Ascending aorta (tissue), 2 donors: ENCODE measurements at places on chromosomes 5 and 9.
A peak's percentile ranks its signal among the peaks of the same experiment; 100 is the strongest.

DNA sequence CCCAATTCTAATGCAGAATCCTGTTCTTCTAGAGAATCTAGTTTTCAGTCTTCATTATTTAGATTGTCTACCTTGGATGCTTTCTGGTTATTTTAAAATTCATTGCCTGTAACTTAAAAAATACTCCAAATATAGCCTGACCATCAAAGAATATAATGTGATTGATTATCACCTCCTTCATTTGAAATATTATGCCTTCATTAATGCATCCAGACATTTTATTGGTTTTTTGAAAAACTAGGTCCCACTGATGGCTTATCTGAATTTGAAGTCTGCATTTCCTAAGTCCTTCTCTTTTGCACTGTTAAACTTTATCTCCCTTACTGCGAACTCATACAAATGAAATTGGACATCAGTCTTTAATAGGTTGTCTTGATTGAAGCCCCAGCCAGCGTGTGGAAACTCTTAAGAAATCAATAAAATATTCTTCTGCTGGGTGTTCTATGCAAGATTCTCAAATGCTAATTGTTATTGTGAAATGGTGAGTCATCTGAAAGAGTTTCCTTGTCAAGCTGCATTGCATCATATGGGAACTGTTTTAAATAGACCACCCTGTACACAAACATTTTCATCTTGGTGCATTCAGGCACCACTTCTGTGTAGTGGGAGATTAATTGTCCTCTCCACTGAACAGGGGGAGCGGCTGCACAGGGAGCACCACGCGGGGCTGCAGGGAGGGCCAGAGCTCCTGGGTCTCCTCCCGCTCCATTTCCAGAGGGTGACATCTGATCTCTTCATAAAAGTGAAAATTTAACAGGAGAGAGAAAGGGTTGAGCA is 92.3 kb upstream of the FANCC start:
- DNase-seq: no peak

GRCh38 chr5:16934123-16934522 is 2.0 kb downstream of the MYO10 start:
- DNase-seq: peak; percentile 66

- no peak for DNase-seq
Measured at GRCh38 chr9:9924376-9924775, 688.4 kb downstream of the PTPRD start.

DNA sequence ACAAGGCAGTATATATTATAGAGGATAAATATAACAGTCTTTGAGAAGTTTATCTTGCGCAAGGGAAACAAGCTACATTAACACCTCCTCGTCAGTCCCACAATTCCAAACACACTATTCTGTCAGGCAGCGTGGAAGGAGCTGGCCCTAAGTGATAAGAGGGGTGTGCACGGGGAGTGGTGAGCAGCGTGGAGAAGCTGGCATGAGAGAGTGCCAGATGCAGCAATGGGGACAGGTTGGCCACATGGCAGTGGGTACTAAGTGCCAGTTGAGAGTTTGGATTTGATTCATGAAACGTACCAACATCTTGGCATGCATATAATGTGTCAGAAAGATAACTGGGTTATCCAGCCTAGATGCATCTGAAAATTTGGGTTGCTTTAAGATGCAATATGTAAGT is 460.2 kb downstream of the ICE1 start:
- DNase-seq: no peak

GRCh38 chr9:124303762-124304161 is 46.0 kb downstream of the NEK6 start:
- DNase-seq: no peak

DNA sequence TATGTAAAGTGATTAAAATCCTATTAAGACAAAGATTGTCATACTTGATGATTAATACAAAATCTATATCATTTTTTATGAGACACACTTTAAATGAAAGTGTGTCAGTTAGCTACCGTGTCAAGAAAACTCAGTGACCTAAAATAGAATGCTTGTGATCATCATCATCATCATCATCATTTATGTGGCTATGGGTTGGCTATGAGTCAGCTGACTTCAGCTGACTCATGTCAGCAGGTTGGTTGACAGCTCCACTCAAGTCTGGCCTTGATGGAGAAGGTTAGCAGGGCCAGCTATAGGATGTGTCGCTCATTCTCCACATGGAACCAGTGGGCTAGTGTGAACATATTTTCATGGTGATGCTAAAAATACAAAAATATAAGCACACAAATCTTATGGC is 43.8 kb upstream of the ZNF300 start:
- DNase-seq: no peak

DNA sequence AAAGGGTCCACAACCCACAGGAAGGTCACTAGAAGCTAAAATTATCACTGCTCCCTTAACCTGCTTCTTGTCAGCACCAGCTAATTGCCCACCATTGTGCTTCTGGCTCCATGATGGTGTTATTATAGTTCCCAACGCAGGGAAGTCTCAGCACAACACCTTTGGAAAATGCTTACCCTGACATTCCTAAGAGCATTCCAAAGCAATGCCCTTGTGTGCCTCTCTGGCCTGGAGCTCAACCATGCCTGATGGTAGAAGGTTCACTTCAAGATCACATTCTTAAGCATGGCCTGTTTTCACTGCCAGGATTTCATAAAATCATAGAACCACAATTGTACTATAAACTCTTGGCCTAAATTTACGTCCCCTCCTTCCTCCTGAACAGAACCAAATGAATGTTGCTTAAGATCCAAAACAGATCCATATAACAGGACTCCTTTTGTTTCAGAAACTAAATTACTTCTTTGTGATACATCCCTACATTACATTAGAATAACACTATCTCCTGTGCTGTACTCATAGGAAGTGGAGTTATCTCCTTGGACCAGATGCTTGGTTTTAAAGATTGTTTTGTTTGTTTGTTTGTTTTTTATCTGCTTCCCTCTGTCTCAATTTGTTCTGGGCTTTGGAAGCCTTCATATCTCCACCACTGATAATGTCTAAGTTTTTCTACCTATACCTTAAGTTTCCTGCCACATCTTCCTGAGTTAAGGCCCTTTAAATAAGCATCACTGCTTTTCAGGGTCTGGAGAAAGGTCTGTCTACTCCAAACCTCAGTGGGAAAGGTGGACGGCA is 32.1 kb downstream of the ARL15 start:
- no peak for DNase-seq

DNA sequence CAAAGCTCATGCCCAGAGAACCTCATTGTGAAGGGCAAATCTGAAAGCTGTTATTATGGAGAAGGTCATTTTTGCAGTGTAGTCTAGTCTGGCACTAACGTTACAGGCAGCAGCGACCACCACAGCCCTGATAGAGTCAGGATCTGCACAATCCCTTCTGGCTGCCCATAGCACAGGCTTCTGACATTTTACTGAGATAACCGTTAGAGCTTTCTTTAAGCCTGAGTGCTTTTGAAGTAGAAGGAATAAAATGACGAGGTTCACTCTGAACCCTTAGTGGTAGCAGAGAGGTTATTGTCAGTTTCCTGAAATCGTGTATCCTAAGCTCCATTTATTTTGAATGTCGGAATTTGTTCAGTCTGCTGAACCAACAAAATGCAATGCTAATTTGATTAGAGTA is 505.1 kb downstream of the CDH12 start:
- no peak for DNase-seq

DNA sequence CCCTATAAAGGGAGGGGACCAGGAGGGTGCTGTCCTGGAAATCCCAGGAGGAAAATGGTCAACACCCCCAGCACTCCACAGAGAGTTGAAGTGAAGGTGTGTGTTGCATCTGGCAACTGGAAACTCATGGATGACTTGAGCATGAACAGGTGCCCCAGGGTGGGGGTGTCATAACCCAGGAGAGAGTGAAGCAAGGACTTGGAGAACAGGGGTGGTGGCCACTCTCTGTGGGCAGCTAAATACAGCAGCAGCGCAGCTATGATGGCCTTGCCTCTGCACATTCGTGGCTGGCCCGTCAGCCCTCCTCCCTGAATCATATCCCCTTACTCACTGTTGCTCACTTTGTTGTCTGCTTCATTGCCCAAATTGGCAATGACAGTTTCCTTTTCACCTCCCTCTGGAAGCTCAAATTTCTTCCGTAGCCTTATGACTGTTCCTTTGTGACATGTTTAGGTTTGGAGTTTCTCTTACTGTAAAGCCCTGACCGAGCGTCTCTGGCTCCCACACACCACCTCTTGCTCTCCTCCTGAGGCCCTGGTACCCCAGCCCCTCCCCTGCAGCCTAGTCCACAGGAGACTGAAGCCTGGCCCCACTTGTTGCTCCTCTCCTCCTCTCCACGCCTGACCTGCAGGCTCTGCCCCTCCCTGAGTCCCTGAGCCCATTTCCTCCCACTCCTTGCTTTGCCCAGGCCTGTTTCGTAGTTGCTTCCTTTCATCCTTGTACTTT is 185.8 kb downstream of the CD180 start:
- no peak for DNase-seq

GRCh38 chr9:86668488-86668887 is 278.8 kb downstream of the GAS1 start:
- DNase-seq: no peak

DNA sequence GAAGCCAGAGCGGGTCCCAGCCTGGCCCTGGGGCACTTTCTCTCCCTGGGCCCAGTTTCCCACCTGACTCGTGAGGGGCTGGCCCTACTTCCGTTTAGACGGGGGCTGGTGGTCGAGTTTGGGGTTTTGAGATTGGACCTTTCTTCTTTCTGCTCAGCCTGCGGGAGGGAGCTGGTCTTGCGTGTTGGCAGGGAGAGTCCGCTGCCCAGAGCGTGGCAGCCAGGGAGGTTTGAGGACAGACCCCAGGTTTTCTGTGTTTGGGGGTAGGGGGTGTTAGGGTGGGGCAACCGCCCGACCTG is 6.0 kb upstream of the PITX1 start:
- DNase-seq: no peak

- no peak for DNase-seq
Measured at GRCh38 chr5:132227235-132227484, 493 bp downstream of the P4HA2 start.

- DNase-seq: no peak
Measured at GRCh38 chr5:76485511-76485910, 82.4 kb downstream of the IQGAP2 start.

DNA sequence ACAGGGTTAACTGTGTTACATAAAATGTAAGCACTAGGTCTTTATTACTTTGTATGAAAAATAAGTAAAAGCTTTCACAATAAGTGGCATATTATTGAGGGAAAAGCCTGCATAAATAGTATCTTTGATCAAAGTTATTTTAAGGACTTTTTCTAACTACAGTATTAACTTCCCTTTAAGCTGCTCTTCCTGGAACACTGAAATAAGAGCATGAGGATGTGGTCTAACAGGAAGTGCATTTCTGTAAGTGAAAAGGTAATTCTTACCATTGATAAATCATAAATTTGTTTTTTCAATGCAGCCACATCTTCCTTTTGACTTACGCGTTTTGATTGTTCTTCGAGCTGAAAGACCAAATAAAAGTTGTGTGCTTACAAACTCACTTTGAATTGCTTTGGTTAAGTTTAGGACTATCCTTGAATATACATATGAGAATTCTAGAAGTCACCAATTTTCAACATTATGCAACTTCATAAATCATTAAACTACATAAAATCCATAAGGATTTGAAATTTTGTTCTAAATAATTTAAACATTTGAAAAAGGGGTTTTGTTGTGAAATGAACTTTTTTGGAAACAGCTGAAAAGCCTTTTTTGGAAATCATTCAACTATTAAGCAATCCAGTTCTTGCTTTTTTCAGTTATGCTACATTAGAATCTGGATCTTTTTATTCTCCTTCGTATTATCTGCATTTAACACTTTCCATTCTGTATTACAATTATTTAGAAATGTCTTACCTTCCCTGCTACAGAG is 50.6 kb downstream of the RASEF start:
- no peak for DNase-seq

- DNase-seq: no peak
Measured at GRCh38 chr5:117486261-117486660, 911.6 kb upstream of the SEMA6A start.

GRCh38 chr9:17229945-17230560 is 95.2 kb downstream of the CNTLN start:
- no peak for DNase-seq

GRCh38 chr9:69578026-69578425 is 94.1 kb downstream of the APBA1 start:
- DNase-seq: no peak

- no peak for DNase-seq
Measured at GRCh38 chr9:4117835-4118610, 181.8 kb downstream of the GLIS3 start.

DNA sequence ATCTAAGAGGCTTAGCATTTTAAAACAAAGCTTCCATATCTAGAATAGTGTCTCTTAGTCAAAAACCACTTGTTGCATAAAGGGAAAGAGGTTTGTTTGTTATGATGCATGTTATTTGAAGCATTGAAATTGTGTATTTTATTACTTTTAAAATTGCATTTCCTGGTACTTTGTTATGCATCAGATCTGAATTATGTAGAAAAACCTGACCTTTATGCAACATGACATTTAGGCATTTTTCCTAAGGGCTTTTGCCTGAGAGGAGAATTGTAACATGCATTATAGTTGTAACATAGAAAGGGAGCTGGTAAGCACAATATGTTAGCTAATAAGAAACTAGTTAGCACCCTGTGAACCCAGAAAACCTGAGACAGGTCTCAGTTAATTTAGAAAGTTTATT is 22.0 kb downstream of the ZNF169 start:
- DNase-seq: no peak

GRCh38 chr5:68192679-68193060 is 22.9 kb upstream of the PIK3R1 start:
- DNase-seq: no peak

DNA sequence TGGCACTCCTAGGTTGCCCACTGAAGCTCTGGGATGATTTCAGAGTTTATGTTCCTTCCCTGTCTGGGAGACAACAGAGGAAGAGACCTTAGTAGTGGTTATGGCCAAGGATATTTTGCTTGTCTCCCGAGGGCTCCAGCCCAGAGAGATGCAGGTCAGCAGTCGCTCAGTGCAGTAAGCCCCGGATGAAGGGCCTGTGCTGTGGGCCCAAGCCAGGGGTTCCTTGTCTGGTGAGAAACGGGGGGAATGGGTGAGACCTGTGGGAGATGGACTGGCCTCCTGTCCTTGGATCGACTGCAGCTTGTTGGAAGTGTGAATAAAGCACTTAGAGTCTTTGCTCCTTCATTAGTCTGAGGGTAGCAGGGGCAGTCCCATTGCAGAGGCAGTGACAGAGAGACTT is 260.7 kb upstream of the RIOK2 start:
- no peak for DNase-seq

DNA sequence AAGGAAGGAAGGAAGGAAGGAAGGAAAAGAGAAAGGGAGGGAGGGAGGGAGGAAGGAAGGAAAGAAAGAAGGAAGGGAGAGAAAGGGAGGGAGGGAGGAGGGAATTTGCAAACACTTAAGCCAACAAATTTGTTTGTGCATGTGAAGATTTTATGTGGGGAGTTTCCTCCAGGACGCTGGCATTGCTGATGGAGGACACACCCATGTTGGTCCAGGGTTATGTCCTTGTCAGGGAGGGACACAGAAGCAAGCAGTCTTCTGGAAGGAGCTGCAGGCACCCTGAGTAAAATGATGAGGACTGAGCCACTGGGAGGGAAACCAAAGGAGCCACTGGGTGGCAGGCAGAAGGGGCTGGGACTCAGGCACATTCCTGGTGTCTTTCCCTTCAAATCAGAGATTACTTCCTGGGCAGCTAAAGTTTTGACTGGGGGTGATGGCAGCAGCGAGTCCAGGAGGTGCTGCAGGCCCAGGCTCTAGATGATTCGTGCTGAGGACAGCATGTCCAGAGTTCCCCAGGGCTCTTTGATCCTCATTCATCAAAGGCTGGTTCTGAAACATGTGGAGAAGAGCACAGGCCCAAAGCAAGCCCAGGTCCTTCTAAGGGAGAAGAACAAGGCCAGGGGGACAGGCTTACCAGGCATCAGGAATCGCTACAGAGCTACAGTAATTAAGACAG is 109.2 kb downstream of the PAX5 start:
- DNase-seq: no peak

GRCh38 chr9:13718086-13718485 is 438.6 kb upstream of the MPDZ start:
- DNase-seq: no peak
